ENCODE measurements at places on chromosomes 3 and 15.

- no peak for DNase-seq
Measured at GRCh38 chr3:76383781-76384180, 598.4 kb upstream of the ZNF717 start.

DNA sequence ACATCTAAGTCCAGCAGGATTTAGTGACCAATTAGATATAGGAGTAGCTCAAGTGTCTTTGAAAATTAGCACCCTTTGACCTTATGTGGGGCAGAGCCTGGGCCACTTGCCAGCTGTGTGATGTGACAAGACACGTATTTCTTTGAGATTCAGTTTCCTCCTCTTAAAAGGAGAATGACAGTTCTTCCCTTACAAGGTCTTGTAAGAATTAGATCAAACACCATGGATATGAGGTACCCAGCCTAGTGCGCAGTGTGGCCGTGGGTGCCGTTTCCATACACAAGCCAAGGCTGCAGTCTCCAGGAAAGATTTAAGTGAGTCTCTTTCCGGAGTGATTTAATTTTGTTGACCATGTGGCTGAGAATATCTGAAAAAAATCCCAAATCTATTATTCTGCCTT is 46.3 kb downstream of the ARHGAP31 start:
- no peak for DNase-seq

GRCh38 chr3:61371123-61371522 is 119.9 kb upstream of the FHIT start:
- DNase-seq = peak; percentile 22

DNA sequence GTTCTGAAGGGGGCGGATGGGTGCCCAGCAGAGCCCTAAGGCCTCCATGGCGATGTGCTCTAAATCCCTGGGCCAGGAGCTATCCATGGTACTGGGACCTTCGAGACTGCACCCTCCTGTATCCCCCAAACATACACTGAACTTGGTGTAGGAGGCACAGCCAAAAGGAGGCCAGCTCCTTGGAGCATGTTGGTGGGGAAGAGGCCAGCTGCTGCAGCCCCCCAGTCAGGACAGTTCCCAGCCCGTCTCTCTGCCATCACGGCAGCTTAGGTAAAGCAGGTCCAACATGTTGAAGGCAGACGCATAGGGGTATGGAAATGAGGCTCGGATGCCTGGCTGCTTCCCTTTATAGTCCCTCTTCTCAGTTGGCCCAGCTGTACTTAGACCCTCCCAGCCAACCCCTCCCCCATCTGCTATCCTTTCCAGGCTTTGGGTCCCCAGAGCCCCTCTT is 1.8 kb downstream of the CAMKV start:
- DNase-seq = peak; percentile 24

DNA sequence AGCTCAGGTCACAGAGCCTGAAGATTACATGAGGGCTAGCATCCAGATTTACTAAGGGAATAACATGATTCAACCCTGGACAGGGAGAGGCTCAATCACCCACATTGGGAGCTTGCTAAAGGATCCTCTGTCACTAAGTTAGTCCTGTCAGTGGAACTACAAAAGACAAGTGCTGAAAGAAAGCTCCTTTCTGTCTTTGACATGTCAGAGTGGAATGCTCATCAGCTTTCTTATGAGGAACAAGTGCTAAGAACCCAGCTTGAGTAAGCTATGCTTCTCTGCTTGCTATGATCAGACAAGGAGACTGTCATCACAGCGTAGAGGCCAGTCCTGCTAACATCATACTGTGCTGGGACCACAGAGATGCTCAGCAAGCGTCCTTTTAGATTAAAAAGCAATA is 74.5 kb downstream of the MB21D2 start:
- DNase-seq = no peak

GRCh38 chr15:79948095-79948695 is 22.8 kb downstream of the BCL2A1 start:
- no peak for DNase-seq

DNA sequence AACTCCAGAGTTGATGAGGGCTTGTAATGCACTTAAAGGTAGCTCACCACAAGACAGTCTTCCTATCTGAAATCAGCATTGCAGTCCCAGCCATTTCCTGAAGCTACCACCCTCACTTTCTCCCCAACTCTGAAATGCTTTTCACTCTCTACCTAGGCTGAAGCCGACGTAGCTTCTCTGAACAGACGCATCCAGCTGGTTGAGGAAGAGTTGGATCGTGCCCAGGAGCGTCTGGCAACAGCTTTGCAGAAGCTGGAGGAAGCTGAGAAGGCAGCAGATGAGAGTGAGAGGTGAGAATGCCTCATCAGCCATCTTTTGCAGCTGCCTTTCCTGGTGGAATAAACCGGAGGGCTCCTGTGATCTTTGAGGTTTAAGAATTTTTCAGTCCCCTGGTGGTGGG is 14.3 kb downstream of the TPM1 start:
- DNase-seq = no peak

GRCh38 chr3:65720989-65721737 is 317.6 kb downstream of the MAGI1 start:
- DNase-seq = no peak

- DNase-seq = no peak
Measured at GRCh38 chr15:39918688-39919385, 1.2 kb downstream of the GPR176 start.

DNA sequence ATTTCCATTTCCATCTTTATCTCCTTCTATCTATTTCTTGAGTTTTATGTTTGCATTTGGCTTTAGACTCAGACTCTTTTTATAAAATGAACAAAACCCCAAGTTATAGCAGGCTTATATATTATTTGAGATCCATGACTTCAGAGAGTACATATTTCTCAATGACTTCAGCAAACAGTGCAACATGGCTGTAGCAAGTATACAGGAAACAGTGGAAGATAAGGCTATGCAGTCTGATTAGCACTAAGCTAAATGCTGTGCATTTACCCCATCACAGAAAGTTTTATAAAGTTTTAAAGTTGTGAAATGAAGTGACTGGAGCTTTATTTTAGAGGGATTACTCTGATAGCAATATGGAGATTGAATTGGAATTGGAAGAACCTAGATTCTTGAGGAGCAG is 463.5 kb upstream of the TGFBR2 start:
- no peak for DNase-seq

GRCh38 chr15:93942269-93942694 is 289.1 kb upstream of the MCTP2 start:
- no peak for DNase-seq

DNA sequence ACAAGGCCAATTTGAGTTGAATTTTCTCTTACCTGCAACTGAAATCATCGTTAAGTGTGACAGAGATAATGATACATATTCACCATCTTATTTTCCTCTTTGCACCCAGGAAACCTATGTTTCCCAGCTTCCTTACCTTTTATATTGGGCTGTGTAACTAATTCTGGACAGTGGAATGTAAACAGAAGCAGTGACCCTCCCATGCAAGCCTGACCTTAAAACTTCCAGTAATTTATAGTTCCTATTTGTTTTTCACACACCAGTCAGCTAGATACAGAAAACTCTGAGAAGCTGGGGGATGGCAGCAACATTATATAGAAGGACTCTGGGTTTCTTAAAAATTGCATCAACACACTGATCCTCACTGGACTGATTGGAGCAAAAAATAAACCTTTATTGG is 4.5 kb upstream of the ZNF280D start:
- DNase-seq = no peak

DNA sequence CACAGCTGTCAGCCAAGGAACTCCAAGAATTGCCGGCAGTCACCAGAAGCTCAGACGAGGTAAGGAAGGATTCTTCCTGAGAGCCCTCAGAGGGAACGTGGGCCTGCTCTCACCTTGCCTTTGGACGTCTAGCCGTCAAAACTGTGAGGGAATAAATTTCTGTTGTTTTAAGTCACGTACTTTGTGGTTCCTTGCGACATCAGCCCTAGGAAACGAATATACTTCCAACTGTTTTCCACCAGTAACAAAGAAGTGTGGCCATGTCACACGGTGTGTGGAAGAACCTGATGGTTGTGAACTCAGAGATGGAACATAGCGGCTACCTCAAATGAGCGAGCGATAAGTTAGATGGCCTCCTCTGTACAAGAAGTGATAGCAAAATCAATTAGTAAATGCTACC is 41.0 kb upstream of the B3GNT5 start:
- no peak for DNase-seq

GRCh38 chr15:33016405-33017024 is 178.0 kb downstream of the FMN1 start:
- peak; percentile 8 for DNase-seq

DNA sequence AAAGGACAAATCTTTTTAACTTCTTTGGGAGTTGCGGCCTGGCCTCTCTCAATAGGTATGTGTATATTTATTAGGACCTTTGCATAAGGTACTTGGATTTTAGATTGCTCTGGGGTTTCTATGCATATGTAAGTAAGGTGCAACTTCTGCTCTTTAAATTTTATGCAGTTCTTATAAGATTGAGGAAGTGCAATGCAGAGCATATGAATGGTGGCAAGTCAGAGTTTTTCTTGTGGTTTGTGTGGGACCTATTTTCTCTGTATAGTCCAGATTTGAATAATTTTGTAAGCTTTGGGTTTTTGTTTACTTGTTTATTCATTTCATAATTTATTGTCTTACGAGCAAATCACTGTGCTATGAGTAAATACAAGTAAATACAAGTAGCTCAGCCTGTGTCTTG is 101.5 kb downstream of the ATG7 start:
- DNase-seq = no peak

GRCh38 chr3:122993124-122993978 is 34.2 kb downstream of the SEMA5B start:
- no peak for DNase-seq

- no peak for DNase-seq
Measured at GRCh38 chr3:157868196-157868595, 238.0 kb downstream of the SHOX2 start.

DNA sequence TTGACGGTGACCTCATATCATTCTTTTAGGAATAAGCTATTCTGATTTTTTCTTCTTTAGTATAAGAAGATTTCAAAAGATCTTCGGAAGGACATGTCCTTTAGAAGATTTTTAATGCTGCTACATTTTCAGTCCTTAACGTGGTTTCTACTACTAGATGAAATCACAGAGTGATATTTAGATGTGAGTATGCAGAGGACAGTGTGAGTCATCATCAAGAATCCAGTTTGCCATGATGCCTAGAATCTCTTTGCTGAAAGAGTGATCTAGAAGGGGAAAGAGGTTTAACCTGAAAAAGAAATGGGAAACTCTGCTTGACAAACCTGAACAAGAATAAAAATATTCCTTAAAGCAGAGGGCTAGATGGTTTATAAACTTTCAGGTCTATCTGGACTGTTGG is 43.2 kb downstream of the SLC7A14 start:
- DNase-seq = no peak

DNA sequence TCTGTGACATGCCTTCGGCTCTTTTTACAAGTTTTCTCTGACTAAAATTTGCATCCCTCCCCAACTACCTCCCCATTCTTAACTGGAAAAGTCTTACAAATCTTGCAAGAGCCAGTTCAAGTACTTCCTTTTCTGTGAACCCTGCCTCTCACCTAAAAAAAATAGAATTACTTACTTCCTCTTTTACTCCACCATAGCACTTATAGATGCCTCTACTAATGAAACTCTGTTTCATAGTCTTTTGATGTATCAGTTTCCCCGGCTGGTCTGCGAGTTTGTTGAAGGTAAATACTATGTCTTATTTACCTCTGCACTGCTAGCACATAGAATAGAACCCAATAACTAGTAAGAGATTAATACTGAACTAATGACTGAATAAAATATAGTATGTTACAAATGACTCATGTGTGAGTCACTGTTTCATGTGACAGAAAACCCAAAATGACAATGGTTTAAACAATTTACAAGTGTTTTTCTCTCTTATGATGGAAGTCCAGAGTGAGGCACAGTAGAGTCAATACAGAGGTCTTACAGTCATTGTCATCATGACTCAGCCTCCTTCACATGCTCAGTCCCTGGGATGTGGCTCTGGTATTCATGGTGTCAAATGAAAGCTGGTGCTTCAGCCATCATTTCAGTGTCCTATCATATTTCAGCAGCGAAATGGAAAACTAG is 393.5 kb downstream of the RSL24D1 start:
- DNase-seq = peak; percentile 29

- DNase-seq = no peak
Measured at GRCh38 chr15:25178835-25179672, 224.3 kb downstream of the SNRPN start.

DNA sequence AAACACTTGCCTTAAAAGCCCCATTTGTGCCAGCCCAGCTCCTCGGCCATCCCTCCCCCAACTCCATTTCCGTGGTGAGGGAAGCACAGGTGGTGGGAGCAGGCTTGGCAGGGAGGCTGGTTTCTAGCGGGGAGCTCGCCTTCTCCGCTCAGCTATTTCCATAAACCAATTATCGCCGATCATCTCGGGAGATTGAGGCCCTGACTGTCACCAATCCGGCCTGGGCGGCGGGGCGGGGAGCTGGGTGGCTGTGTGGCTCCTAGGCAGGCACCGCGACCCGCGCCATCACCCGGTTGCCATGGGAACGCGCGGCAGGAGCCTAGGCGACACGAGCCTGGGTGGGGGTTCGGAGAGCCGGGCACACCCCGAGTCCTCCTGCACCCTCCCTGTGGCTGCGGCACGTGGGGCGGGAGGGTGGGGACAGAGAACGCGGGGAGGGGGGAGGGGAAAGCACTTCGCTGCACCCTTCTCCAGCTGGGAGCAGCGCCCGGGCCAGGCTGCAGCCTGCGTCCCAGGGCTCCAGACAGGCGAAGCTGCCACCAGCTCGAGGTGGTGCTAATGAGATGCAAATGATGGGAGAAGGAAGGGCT is 9.3 kb downstream of the CCDC33 start:
- DNase-seq = peak; percentile 11

- DNase-seq = peak; percentile 7
Measured at GRCh38 chr15:56960116-56960515, 41.7 kb downstream of the TCF12 start.

DNA sequence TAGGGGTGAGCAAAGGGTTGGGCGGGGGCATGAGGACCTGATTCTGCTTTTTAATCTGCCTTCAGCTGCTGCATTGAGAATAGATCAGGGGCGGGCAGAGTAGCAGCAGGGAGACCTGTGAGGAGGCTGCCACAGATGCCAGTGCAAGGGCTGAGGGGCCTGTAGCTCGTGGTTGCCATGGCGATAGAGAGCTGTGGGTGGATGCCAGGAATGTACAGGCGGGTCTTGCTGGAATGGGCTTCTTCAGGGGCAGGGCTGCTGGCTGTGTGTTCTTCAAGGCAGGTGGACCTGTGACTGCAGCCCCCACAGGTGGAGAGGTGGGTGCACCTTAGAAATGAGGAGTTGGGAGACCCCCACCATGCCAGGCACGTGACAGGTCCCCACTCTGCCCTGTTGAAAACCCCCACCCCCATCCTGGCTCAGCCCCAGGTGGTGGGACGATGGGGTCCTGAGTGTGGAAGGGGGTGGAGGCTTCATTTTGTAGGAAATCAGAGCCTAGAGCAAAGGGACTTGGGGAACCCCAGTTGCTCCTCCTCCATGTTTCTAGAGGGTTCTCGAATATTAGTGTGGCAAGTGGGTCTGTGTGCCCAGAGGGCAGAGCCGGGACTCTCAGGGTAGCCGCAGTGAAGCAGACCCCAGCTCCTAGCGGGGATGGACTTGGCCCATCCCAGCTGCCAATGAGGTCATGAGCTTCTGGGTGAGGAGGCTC is 38.3 kb downstream of the SLC6A6 start:
- no peak for DNase-seq

DNA sequence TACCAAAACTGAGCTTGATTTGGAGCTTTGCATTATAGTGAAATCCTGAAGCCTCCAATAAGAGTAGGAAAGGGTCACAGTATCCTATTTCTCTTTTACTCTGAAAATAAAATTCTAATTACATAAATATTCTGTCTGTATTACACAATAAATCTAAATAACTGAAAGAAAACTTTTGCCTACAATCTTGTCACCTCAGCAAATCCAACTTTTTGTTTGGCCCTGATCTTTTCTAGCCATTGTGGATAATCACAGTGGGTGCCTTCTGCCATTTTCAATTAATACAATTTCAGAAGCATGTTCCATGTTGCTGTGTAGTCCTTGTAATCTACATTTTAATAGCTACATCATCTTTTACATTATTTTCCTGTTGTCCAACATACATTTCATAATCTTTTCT is 29.4 kb upstream of the TIPARP start:
- DNase-seq = no peak
